ENCODE measurements at places on chromosomes 7 and 10. TPM values are rescaled to one million over a fixed set of nuclear protein-coding genes. Genes with fewer than 3 reads are reported as not detected.

The FGL2 gene
- total RNA-seq: not detected

The FEZF1 gene
- not detected for total RNA-seq

The EN2 gene
- total RNA-seq: 1.0 TPM

The ACBD7 gene
- 0.85 TPM for total RNA-seq

The AZGP1 gene
- total RNA-seq: not detected

The TMEM140 gene
- total RNA-seq: 1.7 TPM

The CCDC7 gene
- 0.56 TPM for total RNA-seq

The OPALIN gene
- total RNA-seq: not detected

The SNX10 gene
- total RNA-seq: 4.3 TPM

The TEX47 gene
- total RNA-seq: not detected

The CTAGE6 gene
- not detected for total RNA-seq

The AOAH gene
- total RNA-seq: 0.13 TPM

The GNG11 gene
- total RNA-seq: 33.6 TPM

The LRIT1 gene
- not detected for total RNA-seq

The NAT16 gene
- total RNA-seq: 0.17 TPM

The GTPBP10 gene
- total RNA-seq: 20.9 TPM

The ARHGEF35 gene
- 0.23 TPM for total RNA-seq

All from A549 treated with DMSO at 1 μM for 4 hours (cell line).